ENCODE measurements at places on chromosomes 4 and X. TPM values are rescaled to one million over a fixed set of nuclear protein-coding genes. Genes with fewer than 3 reads are reported as not detected.

GRCh38 chr4:11505221-11505971 lies 76.7 kb upstream of the HS3ST1 start:
- DNase-seq = no peak

DNA sequence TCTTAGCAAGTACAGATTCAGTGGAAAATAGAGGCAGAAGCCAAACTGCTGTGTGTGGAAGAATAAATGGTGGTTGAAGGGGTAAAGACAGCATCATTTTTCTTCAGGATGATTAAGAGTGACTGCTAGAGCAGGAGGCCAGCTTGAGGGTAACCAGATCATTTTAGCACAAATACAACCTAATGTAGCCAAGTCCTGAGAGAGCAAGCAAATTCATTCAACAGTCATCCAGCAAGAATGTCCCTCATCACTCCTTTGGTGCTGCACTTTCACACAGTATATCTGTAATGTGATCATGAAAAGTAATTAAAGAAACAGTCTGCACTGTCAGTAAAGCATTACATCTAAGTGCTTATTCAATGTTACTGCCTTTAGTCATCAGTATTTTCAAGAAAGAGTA lies 44.8 kb downstream of the NPFFR2 start:
- DNase-seq = no peak

GRCh38 chr4:133149932-133150471 lies 908 bp downstream of the PCDH10 start:
- peak; percentile 3 for DNase-seq

- DNase-seq = peak; percentile 22
These were observed 158.8 kb downstream of the ADGRA3 start for GRCh38 chr4:22356987-22357596.

DNA sequence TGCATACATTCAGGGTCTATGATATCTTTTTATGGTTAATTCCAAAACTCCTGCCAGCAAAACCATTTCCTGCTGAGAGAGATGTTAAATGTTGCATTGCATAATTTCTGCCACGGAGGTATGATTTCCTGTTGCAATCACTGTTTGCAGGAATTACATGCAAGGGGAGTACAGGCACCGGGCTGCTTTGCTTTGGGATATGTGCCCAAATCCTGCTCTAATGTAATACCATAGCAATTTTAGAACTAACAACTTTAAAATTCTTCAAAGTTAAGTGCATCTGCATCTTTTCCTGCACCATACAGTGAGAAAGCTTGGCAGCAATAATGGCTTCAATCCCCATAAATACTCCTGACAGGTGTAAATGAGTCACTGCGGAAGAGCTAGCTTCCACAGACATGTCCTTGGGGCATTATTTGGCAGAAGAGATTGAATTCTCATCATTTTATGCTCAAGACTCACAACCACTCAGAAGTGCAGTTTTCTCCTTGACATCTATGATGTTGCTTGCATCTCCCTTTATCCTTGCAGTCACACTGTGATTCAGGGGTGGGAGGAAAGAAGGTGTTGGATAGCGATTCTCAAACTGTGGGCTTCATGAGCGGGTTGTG lies 29.6 kb downstream of the TRIM2 start:
- DNase-seq = no peak

DNA sequence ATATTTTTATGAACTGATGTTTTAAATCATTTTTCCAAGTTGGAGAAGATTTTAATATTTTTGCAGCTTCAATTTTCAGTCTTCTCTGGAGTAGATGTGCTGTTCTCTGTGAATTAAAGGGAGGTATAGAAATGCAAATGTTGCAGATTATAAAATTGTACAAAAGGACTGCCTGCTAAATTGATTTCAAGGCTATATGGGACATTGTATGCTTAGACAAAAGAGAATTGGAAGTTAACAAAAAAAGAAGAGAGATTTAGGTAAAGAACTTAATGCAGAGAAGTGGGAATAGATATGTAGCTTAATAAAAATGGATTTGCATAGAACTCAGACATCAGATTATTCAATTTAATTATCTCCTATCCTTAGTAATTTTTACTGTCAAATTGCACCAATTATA lies 403.3 kb downstream of the ZIC3 start:
- no peak for DNase-seq

- DNase-seq = no peak
These were observed 515.7 kb downstream of the BCOR start for GRCh38 chrX:39582091-39582490.

- no peak for DNase-seq
These were observed 108.2 kb upstream of the SORBS2 start for GRCh38 chr4:185920171-185920570.

DNA sequence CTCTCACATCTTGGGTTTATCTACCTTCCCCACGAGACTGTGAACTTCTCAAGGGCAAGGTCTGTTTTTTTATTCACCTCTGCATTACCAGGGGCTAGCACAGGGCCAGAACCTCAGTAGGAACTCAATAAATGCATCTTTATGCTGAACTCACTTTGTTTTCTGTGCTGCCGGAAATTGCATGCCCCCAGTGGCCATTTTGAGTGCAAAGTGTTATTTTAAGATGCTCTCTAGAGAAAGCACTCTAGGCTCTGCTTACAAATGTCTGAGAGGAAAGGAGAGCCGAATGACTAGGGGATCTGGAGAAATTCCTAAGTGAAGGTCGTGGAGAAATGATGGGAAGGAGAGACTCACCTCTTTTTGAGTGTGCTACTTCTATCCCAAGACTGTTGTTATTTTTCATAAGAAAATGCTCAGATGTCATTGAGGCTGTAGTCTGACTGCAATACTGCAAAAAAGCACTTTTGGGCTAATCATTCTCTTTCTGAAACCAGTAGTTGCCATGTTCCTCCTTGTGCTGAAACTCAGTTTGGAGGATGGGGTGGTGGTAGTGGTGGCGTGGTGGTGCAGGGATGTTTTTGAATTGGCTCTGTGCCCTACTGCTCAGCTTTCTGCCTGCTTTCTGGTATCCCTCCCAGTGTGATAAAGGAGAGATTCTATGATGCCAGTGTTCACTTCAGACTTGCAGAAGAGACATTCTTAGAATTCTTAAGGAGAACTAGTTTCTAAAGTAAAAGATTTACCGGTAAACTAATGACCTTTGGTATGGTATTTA lies 41.3 kb downstream of the DOCK11 start:
- DNase-seq = peak; percentile 65

Gene ASB12
- 1.2 TPM for total RNA-seq

Gene PCDH18
- total RNA-seq = 68.1 TPM

Gene DGAT2L6
- total RNA-seq = not detected

Gene CD38
- total RNA-seq = 0.17 TPM

Gene SLC16A2
- total RNA-seq = 22.0 TPM

Gene OCIAD2
- 40.6 TPM for total RNA-seq

Gene SYP
- total RNA-seq = 9.1 TPM
